Left cardiac atrium (tissue), 4 donors: ENCODE measurements at places on chromosomes 7 and 10. TPM values are rescaled to one million over a fixed set of nuclear protein-coding genes. Genes with fewer than 3 reads are reported as not detected.

DNA sequence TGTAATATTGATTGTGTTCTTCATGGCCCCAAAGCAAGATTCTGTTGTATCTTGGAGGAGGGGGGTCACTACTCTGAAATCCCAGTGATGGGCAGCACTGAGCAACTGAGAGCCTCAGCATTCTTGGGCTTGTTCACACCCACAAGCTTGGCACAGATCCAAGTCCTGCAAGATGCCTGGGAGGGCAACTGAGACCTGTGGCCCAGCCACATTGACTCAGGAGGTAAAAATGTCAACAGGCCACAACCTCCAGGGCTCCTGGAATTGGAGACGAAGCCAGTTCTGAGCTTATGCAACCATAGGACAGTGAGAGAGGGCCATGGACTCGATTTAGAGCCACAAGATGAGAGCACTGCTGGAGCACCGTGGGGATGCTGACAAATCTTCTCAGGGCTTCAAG is 3.1 kb upstream of the DOCK1 start:
- DNase-seq: no peak

DNA sequence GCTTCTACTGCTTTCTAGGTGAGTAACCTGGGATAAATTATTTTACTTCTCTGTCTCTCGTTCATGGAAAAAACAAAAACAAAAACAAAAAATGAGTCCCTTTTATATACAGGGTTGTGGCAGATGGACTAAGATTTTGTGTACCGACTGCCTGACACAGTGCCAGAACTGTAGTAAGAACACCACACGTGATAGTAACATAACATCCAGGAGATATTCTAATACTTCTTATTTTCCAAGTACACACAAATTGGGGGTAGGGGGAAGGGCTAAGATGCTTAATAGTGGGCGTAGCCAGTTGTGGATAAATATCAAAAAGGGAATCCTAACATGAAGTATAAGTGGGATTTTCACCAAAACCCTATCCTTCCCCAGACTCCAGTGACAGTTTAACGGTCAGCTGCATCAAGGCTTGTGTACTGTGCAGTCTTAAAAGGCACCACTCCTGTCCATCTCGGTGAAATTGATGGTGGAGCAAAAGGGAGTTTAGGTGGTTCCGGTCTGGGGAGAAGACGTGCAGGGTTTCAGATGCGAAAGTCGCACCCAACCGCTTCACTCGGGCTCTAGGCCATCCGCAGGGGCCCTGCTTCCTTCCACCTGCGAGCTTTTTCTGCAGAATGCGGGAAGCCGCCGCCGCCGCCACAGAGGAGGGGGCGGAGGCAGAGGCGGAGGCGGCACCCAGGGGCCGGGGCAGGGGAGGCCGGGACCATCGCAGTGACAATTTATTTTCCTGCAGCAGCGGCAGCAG is at the start of gene STAMBPL1:
Gene STAMBPL1 (plus strand): TSS at position 712 of the 748 bp plus-strand sequence. CDS start 21,464 bp downstream, outside the sequence.
- DNase-seq: peak; percentile 56

DNA sequence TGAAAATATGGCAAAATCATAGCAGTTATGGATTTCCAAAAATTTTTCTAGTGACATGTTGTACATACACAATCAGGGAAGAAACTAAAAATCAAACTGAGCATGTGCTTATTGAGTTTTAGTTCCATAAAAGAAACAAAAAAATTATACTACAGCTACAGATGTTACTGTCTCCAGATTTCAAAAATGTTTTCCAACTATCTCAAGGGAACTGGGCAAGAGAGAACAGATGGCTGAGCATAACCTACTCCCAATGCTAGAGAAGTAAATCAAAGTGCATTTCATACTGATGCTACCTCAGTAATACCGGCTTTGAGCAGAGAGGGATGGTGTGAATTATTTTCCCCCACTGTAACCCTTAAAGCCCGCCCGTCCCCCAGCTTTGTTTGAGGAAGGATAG is 40.7 kb upstream of the KMT2C start:
- no peak for DNase-seq

DNA sequence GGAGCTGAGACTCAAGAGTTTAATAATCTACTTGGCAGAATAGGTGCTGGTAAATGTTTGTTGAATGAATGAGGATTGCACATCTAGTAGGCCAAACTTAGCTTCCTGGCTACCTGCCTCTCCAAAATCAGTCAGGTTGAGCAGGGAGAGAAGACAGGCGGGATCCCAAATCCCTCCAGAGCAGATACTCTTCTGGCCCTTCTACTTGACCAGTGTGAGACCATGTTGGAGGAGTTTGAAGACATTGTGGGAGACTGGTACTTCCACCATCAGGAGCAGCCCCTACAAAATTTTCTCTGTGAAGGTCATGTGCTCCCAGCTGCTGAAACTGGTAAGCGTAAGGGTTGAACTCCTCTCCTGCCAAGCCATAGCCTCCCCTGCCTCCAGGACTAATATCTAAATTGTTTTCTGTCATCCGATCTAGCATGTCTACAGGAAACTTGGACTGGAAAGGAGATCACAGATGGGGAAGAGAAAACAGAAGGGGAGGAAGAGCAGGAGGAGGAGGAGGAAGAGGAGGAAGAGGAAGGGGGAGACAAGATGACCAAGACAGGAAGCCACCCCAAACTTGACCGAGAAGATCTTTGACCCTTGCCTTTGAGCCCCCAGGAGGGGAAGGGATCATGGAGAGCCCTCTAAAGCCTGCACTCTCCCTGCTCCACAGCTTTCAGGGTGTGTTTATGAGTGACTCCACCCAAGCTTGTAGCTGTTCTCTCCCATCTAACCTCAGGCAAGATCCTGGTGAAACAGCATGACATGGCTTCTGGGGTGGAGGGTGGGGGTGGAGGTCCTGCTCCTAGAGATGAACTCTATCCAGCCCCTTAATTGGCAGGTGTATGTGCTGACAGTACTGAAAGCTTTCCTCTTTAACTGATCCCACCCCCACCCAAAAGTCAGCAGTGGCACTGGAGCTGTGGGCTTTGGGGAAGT is 2.2 kb upstream of the MBLAC1 start:
- DNase-seq: no peak

GRCh38 chr7:2958416-2959102 is 85.1 kb downstream of the CARD11 start:
- no peak for DNase-seq

DNA sequence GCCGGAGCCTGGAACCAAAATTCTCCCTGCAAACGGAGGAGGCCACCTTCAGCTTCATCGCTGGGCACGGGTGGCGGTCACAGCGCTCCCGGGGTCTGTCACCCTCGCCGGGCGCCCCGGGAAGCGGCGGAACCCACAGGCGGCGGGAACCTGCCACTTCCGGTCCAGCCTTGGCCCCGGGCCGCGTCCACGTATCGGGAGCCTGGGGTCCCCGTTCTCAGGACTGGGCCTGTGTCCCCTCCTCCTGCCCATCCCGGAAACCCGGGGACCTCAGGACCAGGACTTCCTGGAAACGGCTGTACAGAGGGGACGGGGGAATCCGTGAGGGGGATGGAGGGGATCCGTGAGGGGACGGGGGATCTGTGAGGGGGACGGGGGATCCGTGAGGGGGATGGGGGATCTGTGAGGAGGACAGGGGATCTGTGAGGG is 25.4 kb downstream of the PDGFA start:
- peak; percentile 24 for DNase-seq

Gene SYCE1
- total RNA-seq: 0.84 TPM

Gene PCLO
- total RNA-seq: 3.5 TPM

Gene TFPI2
- total RNA-seq: 3.6 TPM

Gene CPA2
- total RNA-seq: 0.38 TPM

Gene UFSP1
- total RNA-seq: 4.3 TPM

Gene NUTM2D
- 3.5 TPM for total RNA-seq

Gene ZPBP
- total RNA-seq: not detected
